ENCODE measurements at places on chromosomes 13 and 19.

- DNase-seq, result no peak
Observed at GRCh38 chr13:49455007-49455398, 10.9 kb downstream of the SETDB2 start.

DNA sequence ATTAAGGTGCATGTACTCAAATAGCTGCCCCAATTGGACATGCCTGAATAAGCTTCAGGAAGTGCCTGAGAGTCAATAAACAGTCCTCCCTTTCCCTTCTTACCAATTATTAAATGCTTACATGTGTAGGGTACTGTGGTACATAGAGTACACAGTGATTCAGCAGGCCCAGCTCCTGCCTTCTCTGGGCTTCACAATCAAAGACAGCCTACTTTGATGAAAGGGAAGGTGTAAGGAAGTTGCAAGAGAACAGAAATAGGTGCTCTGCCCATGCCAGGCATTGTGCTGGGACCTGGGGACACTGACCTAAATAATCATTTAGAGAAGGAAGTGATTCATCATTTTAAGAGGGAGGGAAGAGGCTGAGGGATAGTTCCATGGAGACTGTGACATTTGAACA, 17.2 kb downstream of the FRY start:
- no peak for DNase-seq

DNA sequence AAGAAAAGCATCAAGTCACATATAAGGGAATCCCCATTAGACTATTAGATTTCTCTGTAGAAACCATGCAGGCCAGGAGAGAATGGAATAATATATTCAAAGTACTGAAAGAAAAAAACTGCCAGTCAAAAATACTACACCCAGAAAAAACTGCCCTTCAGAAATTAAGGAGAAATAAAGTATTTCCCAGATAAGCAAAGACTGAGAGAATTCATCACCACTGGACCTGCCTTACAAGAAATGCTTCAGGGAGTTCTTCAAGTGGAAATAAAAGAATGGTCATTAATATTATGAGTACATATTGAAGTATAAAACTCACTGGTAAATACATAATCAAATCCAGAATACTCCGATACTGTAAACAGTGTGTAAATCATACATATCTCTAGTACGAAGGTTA, 35.9 kb downstream of the VWA8 start:
- no peak for DNase-seq

GRCh38 chr19:3668331-3669081, 31.8 kb downstream of the PIP5K1C start:
- DNase-seq, result no peak

GRCh38 chr13:44292545-44292944, 81.1 kb upstream of the SERP2 start:
- no peak for DNase-seq

DNA sequence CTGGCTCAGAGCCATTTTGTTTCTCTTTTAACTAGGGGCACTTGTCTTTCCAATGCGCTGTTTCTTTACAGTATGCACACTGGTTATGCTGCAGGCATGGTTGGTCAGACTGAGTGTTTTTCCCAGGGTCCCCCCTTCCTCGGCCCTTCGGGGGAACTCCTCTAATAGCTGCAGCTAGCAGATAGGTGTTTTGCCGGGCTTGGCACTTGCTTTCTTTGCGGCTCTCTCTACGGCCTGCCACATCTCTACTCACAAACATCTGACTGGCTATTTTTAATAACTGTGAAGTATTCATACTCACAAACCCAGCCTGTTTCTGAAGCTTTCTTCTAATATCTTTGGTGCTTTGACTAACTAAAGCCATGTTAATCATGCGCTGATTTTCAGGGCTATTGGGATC, 89.4 kb downstream of the SLC25A15 start:
- no peak for DNase-seq

DNA sequence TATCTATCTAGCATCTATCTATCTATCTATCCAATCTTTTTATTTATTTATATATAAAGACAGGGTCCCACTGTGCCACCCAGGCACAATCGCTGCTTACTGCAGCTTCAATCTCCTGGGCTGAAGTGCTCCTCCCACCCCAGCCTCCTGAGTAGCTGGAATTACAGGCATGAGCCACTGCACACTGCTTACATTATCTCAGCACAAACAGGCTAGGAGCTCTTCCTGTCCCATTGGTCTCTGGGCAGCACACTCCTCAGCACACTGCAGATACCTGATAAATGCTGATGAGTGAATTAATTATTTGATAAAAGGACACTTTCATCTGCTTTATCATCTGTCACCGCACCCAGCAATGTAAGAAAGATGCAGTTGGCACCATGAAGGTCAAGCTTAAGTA, 16.1 kb downstream of the ZNF562 start:
- DNase-seq, result no peak

DNA sequence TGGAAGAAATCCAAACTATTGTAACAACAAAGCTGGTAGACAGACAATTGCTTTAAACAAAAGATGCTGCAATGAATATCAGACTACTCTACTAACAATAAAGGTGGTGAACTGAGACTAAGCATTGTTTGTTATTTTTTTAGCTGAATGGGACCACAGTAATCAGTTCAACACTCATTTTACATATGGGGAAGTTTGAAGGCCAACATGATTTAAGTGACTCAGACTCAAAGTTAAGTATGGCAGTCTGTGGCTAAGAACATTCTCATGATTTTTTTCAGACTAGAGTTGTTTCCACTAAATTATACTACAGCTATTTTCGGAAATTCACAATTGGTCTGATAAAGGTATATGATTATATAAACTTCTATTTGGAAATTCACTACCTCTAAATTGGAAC, 10.4 kb downstream of the EXOSC8 start:
- no peak for DNase-seq

GRCh38 chr13:112850273-112850672, 118.7 kb upstream of the MCF2L start:
- DNase-seq, result no peak

GRCh38 chr19:44539236-44539826, 9.9 kb upstream of the CEACAM20 start:
- no peak for DNase-seq

DNA sequence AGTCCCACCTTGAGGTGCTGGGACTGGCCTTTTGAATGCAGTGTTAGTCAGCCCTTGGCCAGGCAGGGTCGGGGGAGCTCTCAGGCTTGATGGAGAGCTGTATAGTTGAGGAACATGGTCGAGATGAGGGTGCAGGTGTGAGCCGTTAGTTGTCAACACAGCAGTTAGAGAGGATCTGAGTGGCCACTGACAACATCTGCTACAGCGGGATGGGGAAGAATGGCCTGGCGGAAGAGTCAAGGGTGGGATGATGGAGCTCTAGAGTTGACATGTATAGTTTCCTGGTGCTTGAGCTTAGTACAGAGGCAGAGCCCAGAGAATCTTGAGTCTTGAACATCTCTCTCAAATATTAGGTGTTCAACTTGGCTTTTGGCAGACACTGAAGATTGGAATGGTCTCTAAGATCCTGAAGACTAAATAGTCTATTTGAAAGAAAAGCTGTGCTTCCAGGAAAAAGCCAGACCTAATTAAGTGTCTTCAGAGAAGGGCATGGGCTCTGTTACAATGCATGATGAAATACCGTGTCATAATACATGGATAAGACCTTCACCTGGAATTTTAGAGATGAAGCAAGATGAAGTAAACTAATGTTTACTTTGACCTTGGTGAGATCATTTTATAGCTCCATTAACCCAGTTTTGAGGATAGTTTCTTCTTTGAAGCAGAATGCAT, 9.7 kb downstream of the PCCA start:
- DNase-seq, result no peak

DNA sequence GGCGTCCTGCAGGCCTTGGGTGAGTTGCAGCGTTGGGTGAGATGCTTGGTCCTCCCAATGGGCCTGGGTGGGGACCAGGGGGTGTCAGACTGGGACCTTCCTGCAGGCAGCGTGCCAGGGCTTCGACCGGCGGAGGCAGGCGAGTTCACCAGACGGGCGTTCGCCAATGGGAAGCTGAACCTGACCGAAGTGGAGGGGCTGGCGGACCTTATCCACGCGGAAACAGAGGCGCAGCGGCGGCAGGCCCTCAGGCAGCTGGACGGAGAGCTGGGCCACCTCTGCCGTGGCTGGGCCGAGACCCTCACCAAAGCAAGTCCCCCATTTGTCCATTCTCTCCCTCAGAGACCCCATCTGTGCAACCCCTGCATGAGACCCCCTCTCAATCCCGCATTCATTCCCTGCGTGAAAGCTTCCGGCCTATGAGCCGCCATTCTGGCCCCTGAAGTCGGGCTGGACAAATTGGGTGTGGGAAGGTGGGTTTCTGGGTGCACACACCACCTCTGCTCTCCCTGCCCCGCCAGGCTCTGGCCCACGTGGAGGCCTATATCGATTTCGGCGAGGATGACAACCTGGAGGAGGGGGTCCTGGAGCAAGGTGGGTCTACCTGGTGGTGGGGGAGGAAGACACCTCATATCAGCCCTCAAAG, 1.2 kb downstream of the GTPBP3 start:
- no peak for DNase-seq
